ENCODE measurements at places on chromosomes 1 and 21. TPM values are rescaled to one million over a fixed set of nuclear protein-coding genes. Genes with fewer than 3 reads are reported as not detected.

DNA sequence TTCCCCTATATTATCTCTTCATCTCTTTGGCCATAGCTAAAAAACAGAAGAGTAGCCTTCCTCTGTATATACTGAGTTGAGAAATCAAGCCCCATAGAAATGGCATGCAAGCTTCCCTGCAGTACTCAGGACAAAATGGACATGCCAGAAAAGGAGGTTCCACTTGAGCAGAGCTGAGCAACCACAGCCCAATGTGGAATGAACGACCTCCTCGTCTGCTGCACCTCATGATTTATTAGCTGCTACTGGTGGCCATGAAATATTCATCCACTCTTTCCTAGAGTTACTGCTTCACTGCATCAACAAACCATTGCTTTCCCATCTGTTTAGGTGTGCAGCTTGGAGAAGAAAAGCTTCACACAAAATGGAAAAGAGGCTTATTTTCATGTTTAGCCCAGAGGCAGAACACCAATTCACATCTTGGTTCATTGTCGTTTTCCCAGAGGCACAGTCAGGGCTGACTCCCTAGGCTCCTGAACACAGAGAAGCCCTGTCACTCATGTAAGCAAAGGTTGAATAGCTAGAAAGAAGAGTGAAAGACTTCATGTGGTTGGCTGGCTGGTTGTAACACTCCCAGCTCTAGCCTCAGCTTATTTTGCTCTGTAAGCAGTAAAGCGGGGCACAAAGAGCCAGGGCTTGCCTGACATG lies 148.0 kb downstream of the TSEN15 start:
- peaks cover 7% of the 10 kb centered on the region for H3K27me3 ChIP-seq
- no peaks in the 10 kb centered on the region for H3K36me3 ChIP-seq
- no peak overlapping the region for H3K4me3 ChIP-seq
- no peaks in the 10 kb centered on the region for H3K4me1 ChIP-seq
- no peak for DNase-seq
- H3K27ac ChIP-seq: no peak overlapping the region

DNA sequence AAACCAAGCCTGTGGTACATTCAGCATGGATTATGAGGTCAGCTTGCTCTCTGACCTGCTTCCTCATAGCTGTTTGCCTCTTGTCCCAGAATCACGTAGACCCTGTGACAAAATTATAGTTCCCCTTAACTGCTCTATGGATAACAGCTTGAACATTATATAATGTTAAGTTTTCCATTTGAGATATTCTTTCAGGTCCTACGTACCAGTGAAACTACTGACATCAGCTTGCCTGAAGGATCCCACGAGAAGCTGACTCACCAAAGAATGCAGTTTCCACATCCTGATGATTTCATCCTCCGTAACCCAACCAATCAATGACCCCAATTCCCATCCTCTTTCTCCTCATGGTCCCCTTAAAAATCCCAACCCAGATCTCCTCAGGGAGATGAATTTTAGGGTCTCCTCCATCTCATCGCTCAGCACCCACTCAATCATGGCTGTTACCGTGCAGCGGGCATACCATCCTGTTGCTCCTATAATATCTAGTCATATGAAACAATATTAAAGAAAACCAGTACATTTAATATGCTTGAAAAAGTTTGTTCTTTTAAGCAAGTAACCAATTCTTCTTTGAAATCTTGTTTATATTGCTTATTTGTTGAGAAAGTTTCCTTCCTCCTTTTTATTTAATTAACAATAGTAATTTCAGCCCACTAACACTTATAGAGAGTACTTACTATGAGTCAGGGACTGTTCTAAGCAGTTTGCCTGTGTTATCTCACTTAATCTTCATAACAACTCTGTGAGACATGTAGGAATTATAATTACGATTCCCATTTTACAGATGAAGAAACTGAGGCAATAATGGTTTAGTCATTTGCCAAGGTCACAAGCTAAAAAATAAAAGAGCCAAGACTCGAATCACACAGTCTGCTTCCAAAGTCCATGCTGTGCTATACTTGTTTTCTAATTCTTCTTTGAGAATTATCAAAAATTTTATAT lies 27.4 kb downstream of the CHML start:
- H3K27me3 ChIP-seq: no peaks in the 10 kb centered on the region
- peak overlapping the region; percentile 51 for H3K27ac ChIP-seq
- H3K4me1 ChIP-seq: peaks cover 37% of the 10 kb centered on the region
- no peak overlapping the region for H3K4me3 ChIP-seq
- DNase-seq: no peak

GRCh38 chr1:152020849-152021248 lies 16.0 kb downstream of the S100A11 start:
- H3K27me3 ChIP-seq: peaks cover 31% of the 10 kb centered on the region
- no peaks in the 10 kb centered on the region for H3K4me1 ChIP-seq
- no peak for DNase-seq
- no peak overlapping the region for H3K27ac ChIP-seq
- H3K4me3 ChIP-seq: no peak overlapping the region

TMEM39B gene
- total RNA-seq: 22.9 TPM

SELL gene
- total RNA-seq: not detected

MTMR11 gene
- 14.8 TPM for total RNA-seq
